Right lung (tissue), 10 donors: ENCODE measurements at places on chromosomes 1 and 21.

DNA sequence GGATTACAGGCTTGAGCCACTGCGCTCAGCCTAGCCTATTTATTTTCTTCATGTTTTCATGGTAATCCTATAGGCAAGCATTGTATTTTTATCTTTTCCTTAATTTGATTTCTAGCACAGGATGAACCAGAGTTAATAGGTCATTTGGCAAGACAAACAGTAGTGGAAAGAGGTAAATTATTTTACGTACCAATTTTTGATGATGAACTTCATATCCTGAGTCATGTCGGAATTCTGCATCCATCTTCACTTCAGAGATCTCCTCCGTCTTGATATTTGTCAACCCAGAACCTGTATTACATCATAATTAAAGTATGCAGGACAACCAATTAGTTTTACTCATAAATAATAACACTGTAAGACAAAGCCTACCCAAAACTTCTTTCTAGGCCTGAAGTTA, 162.6 kb downstream of the GABPA start:
- no peak for DNase-seq

DNA sequence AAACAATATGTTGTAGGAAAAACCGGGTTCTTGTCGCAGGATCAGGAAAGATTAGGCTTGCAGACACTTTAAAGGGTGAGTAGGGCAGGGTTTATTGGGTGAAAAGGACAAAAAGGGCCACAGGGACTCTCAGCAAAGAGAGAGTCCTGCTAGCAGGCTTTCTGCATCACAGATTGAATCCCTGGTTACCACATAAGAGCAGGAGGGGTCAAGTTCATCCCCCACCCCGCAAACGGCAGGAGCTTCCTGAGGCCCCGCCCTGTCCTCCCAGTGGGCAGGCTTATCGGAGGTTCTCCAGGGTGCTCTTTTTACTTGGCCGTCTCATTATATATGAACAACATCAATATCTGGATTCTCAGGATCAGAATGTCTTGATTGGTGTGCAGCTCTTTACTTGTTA, 47.7 kb downstream of the SYCP1 start:
- no peak for DNase-seq

- DNase-seq: no peak
Observed at GRCh38 chr1:64980745-64981600, 14.6 kb upstream of the JAK1 start.

DNA sequence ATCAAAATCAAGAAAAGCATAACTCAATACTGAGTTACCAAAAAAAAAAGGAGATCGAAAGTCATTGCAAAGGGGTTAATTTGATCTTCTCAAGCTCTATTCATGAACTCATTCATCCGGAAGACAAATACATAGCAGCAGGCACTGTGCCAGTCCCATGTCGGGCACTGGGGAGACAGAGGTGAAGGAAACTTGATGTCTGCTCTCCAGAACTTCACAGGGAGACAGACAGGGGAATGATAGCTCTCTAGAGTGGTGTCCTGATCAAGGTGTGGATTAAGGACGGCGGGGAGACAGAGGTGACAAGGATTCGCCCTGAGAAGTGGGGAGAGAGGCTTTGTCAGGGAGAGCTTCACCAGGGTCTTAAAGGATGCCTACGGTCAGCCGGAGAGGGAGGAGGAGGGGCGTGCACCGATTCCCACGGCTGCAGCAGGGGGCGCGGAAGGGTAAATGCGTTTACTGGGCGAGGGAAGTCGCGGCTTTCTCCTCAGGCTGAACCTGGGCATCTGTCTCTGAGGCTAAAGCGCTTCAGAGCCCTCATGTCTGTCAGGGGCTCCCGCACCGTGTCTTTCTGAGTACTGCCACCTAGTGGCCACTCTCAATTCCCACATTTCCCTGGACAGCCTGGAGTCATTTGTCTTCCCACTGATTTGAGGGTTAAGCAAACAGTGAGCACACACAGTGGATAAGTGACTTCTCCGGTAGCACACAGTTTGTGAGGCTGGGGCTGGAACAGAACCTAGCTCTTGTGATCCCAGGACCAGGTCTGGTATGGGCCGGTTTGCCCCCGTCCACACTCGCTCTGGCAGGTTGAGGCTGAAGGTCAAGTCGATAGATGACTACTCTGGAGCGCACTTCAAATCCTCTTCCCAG, 152.8 kb downstream of the TENT5C start:
- peak; percentile 64 for DNase-seq
